Dermis microvascular lymphatic vessel endothelial cell (primary cell): ENCODE measurements at places on chromosomes 4 and X.

- peak; percentile 29 for DNase-seq
Measured at GRCh38 chr4:68498413-68499007, 51.2 kb downstream of the TMPRSS11E start.

GRCh38 chrX:42546800-42547199, 231.2 kb downstream of the PPP1R2C start:
- DNase-seq = no peak

DNA sequence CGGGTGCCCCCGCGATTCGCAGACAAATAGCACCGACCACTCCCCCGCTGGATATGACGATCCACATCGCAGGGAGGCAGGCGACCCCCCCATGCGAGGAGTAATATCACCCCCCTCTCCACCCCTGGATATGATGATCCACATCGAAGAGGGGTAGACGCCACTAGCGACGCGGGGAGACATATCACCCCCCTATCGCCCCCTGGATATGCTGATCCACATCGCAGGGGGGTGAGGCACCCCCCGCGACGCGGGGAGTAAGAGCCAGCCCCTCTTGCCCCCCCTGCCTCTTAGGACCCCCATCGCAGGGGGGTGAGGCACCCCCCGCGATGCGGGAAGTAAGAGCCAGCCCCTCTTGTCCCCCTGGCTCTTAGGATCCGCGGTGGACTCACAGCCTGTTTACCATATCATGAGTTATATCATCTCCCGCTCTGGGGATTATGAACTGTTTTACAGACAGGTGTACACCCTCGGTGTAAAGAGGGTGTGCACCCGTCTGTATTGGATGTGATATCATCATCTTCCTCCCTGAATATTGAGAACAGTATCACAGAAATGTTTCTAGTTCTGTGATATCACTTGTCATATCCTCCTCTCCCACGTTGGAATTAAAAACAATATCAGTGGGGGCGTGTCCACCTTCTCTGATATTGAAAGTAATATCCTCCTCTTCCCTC, 22.7 kb upstream of the DRD5 start:
- DNase-seq = no peak

GRCh38 chr4:165476214-165477098, 97.6 kb downstream of the CPE start:
- no peak for DNase-seq

- DNase-seq = peak; percentile 80
Measured at GRCh38 chr4:107069049-107069448, 32.9 kb upstream of the DKK2 start.

DNA sequence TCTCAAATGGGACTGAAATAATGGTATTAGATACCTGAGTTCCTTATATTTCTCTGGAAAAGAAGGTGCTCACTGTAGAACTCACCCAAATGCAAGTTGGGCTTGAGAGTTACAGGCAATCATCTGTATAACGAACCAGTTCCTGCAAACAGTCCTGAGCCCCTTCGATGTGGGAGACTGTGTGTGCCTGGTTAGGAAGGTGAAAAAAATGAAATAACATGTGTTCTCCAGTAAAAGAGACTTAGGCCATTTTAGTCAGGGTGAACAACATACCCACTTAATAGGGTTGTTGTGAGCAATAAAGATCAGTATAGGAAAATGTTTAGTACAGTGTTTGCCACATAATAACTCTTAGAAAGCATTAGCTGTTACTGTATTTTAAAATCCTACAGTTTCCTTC, 23.4 kb downstream of the STIM2 start:
- DNase-seq = no peak

DNA sequence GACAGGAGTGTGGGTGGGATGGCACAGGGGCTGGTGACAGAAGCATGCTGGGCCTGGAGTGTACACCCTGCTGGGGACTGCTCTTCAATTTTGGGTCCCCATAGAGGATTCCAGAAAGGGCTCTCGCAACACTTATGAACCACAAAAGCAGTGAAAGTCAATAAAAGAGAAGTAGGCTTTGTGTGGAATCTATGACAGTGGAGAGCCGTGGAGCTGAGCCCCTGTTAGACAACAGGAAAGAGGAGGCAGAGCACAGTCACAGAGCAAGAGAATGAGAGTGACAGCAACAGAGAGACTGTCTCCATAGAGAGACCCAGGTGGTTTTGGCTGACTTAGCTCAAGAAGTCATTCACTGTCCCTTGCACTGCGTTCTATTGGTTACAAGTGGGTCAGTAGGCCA, 135.1 kb upstream of the ATP6AP2 start:
- no peak for DNase-seq

DNA sequence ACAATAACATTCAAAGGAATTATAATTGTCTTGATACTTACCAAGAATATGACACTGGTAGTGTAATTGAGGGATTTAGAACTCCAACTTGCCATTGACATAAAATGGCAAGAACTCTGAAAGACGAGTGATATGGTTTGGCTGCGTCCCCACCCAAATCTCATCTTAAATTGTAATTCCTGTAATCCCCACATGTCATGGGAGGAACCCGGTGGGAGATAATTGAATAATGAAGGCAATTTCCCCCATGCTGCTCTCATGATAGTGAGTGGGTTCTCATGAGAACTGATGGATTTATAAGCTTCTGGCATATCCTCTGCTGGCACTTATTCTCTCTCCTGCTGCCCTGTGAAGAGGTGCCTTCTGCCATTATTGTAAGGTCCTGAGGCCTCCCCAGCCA, 1536.4 kb downstream of the TECRL start:
- DNase-seq = no peak

DNA sequence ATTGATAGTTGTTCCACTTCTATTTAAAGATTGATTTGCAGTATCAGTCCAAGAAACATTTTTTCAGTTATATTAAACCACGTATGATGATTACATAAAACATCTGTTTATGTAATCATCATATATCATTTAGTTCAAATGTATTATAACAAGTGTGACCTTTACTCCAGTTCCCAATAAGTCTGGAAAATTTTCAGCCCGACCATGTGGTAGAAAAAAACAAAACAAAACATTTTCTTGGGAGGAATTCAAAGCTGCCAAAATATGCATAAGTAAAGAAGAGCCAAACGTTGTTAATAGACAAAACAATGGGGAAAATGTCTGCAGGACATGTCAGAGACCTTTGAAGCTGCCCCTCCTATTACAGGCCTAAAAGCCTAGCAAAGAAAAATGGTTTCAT, 709.1 kb downstream of the FAT4 start:
- no peak for DNase-seq
